ENCODE measurements at places on chromosomes 6 and 20.
A peak's percentile ranks its signal among the peaks of the same experiment; 100 is the strongest.

DNA sequence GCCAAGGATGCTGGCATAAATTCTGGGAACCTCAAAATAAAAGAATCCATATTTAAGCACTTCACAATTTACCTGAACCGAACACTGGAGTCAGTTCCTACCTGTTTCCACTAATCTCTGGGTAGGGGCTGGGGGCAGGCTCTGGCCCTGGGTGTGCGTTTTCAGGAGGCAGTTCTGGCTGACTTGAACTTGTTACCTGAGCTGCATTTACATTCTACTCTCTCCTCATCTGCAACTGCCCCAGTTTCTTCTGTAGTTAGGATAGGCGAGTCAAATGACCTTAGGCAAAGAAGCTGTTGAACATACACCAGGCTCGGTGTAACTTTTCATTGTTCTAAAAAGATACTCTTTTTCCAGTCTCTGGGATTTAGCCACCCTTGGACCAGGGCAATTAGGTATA lies 13.2 kb downstream of the CARMIL1 start:
- no peak for DNase-seq

GRCh38 chr6:109260126-109260525 lies 122.1 kb downstream of the CD164 start:
- no peak for DNase-seq

GRCh38 chr6:130575971-130576370 lies 210.2 kb downstream of the TMEM200A start:
- DNase-seq, result peak; percentile 15

DNA sequence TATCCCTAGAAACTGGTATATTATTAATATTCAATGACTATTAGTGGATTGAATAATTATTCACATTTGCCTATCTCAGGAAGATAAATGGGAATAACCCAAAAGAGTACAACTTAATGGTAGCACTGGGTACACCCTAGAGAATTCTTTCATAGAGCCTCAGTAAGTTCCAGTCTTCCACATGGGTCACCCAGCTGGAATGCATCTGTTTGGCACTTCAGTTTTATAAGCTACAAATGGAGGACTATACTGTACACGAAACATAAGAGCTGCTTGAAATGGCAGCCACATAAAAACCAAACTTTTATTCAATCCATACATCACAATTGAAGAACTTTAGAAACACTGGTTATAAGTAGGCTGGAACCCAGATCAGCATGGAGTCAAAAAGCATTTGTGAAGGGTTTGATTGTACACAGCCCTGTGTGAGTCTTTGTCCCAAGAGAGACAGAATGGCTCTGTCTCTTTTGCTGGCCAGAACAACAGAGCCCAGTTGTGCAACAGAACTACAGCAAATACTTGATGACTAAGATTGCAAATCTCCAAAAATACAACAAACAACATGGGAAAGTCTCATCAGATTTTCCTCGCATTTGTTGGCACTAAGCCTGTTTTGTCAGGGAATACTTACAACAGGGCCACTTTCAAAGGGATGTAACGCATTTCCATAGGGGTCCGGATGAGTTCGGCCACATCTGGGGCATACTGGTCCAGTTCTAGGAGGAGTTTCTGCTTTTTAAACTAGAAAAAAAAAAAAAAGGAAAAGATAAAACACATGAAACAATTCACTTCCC lies 39.5 kb downstream of the PIGU start:
- no peak for DNase-seq

DNA sequence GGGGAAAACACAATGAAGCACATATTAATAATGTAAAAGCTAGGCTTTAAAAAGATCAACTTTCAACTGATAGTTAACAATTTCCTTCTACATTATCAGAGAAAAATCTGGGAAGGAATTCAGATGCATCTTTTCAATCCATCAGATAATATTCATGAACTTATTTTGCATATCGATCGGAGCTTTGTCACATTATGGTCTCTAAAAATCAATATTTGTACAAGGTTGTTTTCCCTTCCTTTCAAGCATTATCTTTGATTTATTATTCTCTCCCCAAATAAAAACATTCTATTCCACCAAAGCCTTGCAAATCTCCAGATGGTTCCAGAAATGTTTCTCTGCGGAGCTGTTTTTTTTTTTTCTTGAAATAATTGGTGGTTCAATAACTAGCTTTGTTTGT lies 101.9 kb downstream of the GPR63 start:
- DNase-seq, result no peak
